ENCODE measurements at places on chromosomes 5 and 9. TPM values are rescaled to one million over a fixed set of nuclear protein-coding genes. Genes with fewer than 3 reads are reported as not detected.
A peak's percentile ranks its signal among the peaks of the same experiment; 100 is the strongest.

PTPRD gene
- 69.6 TPM for total RNA-seq

DNA sequence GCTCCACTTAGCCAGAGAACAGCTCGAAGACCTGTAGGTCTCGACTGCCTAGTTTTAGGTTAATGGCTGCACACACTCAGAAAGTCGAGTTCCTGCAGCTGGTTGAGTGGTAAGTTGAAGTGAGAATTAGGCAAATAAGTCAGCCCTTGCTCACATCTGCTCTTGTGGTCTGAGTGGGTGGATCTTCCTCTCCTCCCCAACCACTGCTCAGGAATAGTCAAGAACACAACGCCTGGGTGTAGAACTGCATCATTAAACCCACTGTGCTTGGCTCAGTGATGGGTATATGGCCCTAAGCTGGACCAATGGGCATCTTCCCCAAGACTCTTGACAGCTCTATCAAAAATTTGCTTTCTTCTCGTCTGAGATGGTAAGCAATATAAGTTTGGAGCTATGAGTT is 20.9 kb upstream of the ADAM19 start:
- H3K4me3 ChIP-seq, result no peak overlapping the region
- DNase-seq, result no peak
- no peaks in the 10 kb centered on the region for H3K36me3 ChIP-seq
- H3K4me1 ChIP-seq, result peaks cover 6% of the 10 kb centered on the region
- no peak overlapping the region for H3K27ac ChIP-seq
- no peaks in the 10 kb centered on the region for H3K27me3 ChIP-seq

DNA sequence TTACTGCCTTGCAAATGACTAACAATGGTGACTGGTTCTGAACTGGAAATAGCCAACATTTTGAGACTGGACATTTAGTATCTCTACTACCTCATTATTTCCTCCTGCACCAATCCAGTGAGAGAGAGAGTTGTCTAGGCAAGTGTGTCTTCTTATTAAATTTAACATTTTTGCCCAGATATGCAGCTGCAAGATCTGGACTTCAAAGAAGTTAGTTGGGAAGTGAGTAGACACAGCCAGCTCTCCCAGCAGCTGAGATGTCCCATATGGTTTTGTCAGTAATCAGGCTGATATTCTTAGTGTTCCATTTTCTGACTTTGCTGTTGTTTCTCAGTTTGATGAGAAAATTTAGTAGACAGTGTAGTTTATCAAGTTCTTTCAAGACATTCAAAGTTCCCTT is 1778.8 kb upstream of the CDH6 start:
- H3K4me1 ChIP-seq, result no peaks in the 10 kb centered on the region
- no peak overlapping the region for H3K4me3 ChIP-seq
- no peak overlapping the region for H3K27ac ChIP-seq

- peak overlapping the region; percentile 97 for H3K4me3 ChIP-seq
- H3K36me3 ChIP-seq, result no peaks in the 10 kb centered on the region
- peaks cover 23% of the 10 kb centered on the region for H3K27me3 ChIP-seq
- DNase-seq, result peak; percentile 52
- peak overlapping the region; percentile 92 for H3K27ac ChIP-seq
These were observed 681 bp downstream of the FNIP1 start for GRCh38 chr5:131795879-131796792.

SARDH gene
- 15.2 TPM for total RNA-seq

DNA sequence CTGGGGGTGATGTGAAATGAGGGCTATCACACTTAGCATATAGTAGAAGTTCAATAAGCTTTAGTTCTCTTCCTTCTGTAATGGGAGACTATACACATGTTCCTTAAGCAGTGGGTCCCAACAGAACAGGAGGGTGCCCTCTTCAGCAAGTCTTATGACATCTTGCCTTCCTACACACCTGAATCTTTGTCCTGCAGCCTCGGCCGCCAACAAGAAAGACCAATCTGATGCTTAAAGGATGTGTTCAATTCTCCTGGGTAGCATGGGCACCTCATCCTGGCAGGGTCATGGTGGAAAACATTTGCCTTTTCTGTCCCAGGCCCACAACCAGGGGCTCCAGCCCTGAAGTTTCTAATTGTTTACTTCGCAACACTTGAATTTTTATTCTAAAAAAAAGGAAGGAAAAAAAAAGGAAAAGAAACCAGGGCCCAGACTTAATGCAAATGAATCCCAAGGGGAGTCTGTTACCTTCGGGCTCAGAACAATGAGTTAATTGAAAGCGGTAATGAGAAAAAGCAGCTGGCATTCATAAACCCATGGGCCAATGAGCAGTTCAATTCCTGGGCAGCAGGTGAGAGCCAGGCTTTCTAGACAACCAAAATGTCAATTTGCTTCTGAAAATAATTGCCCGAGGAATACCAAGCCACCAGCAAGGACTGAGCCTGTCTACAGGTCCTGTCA is 26.2 kb upstream of the SMAD5 start:
- H3K4me1 ChIP-seq, result peaks cover 26% of the 10 kb centered on the region
- no peak overlapping the region for H3K4me3 ChIP-seq
- no peak for DNase-seq
- no peak overlapping the region for H3K27ac ChIP-seq
- H3K36me3 ChIP-seq, result no peaks in the 10 kb centered on the region

GRCh38 chr9:6943293-6943692 is 185.5 kb downstream of the KDM4C start:
- no peak for DNase-seq
- peaks cover 8% of the 10 kb centered on the region for H3K4me1 ChIP-seq
- no peaks in the 10 kb centered on the region for H3K27me3 ChIP-seq
- H3K27ac ChIP-seq, result peak overlapping the region; percentile 37
- H3K36me3 ChIP-seq, result peaks cover 16% of the 10 kb centered on the region

DNA sequence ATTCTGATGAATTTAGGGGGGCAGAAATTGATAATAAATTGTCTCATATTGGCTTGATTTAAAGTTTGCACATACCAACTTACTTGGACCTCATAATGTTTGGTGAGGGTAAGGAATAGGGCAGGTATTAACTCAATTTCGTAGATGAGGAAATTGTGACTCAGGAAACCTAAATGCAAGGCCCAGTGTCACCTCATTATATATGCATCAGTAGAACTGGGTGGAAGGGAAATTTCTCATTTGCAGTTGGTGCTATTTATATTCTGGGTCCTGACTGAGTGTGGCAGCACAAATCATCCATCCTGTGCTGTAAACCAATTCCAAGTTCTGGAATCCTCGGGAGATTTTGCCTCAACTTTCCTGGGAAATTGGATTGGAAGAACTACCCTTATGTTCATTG is 103.0 kb downstream of the SPATA31D1 start:
- no peaks in the 10 kb centered on the region for H3K36me3 ChIP-seq
- no peaks in the 10 kb centered on the region for H3K27me3 ChIP-seq
- no peak overlapping the region for H3K27ac ChIP-seq
- H3K4me1 ChIP-seq, result no peaks in the 10 kb centered on the region

DAB2IP gene
- 52.6 TPM for total RNA-seq
